ENCODE measurements at places on chromosomes 6 and 20. TPM values are rescaled to one million over a fixed set of nuclear protein-coding genes. Genes with fewer than 3 reads are reported as not detected.

DNA sequence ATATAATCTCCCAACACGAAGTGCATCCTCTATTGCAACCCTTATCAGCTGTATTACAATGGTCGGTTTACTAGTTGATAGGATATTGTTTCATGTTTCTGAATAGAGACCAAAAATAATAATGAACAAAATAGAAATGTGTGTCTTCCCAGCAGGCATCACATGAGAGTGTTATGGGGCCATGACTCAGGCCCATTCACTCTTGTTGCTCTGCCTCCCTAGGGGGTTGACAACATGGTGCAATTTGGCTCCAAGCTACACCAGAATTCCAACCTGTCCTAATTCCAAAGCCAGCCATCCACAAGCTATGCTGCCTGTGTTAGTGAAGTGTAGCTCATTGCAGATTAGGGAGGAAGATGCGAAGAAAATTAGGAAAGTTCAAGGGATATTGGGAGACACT is 13.1 kb upstream of the SAYSD1 start:
- no peak for DNase-seq

GRCh38 chr20:32945710-32946221 is 58.5 kb downstream of the SUN5 start:
- DNase-seq: no peak

GRCh38 chr6:87663434-87663833 is 38.6 kb downstream of the AKIRIN2 start:
- DNase-seq: no peak

SLC26A8 gene
- total RNA-seq: 0.33 TPM

- DNase-seq: peak; percentile 72
These were observed 63.1 kb upstream of the KLHL31 start for GRCh38 chr6:53728570-53729194.

OR12D3 gene
- total RNA-seq: not detected

MPIG6B gene
- not detected for total RNA-seq

NMBR gene
- total RNA-seq: not detected

GRCh38 chr20:21101932-21102575 is 4.1 kb downstream of the LINC00237 start:
- DNase-seq: no peak

ZC3H12D gene
- total RNA-seq: 0.14 TPM

DNA sequence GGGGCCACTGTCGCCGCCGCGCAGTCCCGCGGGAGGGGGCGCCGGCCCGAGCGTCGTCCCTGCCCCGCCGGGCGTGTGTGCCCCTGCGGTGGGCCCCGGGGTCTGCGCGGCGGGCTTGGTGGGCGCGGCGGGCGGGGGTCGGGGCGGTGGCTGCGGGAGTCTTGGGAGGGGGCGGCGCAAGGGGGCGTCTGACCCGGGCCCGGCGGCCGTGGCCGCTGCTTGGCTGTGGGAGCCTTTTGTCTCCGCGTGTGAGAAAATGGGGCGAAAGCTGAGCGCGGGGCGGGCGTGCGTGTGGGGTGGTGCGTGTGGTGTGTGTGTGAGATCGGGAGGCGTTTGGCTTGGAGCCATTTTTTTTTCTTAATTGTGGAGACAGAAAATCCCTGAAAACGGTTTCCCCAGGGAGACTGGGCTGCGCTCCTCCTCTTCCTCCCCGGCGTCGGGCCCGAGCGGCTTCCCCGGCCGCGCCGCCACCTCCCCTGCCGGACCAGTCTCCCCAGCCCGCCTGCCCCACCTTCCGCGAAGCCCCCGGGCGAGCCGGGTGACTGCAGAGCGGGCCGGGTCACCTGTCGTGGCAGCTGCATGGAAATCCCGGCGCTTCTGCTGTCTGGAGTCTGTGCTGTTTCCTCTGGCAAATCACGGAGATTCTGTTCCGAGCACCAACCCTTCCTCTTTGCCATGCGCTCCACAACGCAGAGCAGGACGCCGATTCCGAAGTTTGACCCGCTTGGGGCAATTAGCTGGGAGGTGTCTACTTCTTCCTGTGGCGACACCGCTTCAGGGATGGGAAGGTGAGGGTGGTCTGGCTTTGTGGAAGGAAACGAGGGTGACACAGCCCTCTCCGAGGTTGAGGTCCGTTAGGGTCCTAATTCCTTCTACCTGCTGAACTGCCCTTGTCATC is 64.4 kb downstream of the GTF2H5 start:
- DNase-seq: peak; percentile 40

DNA sequence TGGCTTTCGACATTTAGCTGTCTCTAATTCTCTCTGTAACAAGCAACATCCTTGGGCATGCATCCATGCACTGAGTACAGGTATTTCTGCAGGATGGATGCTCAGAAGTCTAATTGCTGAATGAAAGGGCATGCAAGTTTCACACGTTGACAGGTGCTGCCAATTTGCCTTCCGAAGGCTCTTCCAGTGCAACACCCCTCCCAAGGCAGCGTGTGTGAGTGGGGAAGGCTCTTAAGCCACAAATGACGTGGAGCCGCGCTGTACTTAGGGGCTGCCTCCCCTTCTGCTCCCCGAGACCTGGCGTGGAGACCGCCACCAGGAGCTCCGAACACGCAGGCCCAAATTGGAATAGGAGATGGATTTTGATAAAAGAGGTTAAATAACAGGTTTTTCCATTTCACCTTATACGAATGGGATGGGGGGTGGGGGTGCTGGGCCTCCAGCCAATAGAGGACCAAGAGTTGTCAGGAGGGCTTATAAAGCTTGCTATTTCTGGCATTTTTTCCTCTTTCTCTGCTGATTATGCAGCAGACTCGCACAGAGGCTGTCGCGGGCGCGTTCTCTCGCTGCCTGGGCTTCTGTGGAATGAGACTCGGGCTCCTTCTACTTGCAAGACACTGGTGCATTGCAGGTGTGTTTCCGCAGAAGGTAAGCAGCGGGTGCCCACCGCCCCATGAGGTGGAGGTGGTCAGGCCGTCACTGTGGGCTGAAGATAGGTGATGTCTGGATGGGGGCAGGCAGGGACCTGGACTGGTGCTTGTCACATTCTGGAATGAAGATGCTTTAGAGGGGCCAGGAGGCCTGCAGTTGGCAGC is 30.9 kb downstream of the TOX2 start:
- no peak for DNase-seq

DNA sequence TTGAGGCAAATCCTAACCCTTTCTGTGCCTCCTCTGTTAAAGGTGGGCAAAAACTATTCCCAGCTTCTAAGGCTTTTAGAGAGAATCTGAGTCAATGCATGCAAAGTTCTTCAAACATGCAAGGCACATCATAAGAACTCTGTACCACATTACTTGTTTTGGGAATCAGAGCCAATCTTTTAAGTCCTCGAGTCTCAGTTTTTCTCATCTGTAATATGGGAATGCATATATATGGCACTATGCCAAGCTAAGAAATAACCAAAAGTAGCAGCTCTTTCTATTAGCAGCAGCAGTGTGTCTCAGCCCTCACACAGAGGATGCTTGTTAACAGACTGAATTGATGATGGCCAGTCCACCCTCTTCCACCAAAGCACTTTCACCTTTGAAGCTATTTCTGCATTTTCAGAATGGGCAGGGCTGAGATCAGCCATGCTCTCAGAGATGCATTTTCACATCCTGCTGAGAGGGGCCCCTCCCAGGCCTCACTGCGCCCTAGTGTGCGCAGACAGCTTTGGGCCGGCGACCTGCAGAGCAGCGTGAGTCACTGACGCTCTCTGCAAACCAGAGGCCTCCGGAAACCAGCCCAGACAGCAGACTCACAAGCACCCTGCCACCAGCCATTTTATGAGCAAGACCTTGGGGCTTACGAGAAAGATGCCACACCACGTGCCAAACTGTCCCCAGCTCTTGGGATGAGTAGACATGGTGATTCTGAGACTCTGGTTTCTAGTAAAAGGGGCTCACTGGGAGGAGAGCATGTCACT is 138.0 kb downstream of the NFATC2 start:
- DNase-seq: no peak

DNA sequence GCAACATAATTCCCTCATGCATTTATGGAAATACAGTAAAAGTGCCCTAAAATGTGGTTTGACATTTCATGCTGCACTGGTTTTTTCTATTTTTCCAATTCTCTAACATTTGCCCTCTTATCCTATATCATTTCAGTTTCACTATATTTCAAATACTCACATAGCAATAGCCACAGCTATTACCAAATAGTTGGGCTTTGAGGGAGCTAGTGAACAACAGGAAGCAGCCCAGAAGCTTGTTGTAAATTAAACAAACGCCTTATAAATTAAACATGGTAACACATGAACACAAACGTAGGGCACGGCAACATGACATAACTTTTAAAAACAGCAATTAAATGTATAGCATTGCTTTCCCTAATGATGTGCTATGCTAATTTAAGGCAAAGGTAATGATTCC is 469.0 kb downstream of the CDC5L start:
- no peak for DNase-seq

DNA sequence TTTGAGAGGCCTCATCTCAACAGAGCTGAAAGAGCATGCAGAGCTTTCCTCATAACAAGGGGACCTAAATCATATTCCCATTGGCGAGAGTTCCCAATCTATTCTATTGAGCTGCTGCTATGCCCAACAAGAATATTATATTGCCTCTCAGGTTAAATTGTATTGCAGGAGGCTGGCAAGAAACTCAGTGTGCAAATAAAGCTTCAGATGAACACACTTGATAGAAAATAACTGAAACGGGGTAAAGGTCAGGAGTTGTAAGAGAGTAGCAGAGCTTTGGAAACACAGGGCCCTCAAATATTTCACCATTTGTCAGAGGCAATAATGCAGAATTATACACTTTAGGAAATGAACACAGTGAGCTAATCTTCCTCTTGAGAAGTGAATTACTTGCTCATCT is 364.3 kb upstream of the SPTLC3 start:
- no peak for DNase-seq

All from neural crest cell (in vitro differentiated cells).